ENCODE measurements at places on chromosomes 3 and 15. TPM values are rescaled to one million over a fixed set of nuclear protein-coding genes. Genes with fewer than 3 reads are reported as not detected.

The PLA2G4D gene
- total RNA-seq = 26.5 TPM

The IL17RD gene
- 17.2 TPM for total RNA-seq

The TGM5 gene
- 8.3 TPM for total RNA-seq

GRCh38 chr3:157257101-157257500 lies 97.2 kb upstream of the CCNL1 start:
- DNase-seq = no peak

DNA sequence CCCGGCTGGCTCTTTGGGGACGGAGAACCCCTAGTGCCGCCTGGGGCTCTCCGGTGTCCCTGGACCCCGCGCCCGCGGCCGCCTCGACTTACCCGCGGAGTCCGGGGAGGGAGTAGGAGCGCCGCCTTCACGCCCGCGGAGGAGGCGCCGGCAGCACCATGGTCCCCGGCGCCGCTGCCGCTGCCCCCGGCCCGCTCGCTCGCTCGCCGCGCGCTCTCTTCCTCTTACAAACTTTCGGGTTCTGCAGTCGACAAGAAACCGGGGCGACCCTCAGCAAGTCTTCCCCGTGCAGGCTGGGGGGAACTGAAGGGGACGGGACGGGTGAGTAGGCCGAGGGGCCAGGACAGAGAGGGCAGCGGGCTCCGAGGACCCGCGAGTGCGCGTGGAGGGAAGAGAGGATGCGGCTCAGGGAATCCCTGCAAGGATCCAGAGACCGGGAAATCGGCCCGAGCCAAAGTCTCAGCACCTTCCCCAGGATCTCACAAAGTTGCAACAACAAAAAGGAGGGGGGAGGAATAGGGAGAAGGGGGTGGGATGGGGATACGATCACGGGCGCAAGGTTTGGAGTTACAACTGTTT lies 2.0 kb downstream of the FOXP1 start:
- DNase-seq = no peak

GRCh38 chr3:138296639-138297038 lies 33.0 kb downstream of the NME9 start:
- no peak for DNase-seq

DNA sequence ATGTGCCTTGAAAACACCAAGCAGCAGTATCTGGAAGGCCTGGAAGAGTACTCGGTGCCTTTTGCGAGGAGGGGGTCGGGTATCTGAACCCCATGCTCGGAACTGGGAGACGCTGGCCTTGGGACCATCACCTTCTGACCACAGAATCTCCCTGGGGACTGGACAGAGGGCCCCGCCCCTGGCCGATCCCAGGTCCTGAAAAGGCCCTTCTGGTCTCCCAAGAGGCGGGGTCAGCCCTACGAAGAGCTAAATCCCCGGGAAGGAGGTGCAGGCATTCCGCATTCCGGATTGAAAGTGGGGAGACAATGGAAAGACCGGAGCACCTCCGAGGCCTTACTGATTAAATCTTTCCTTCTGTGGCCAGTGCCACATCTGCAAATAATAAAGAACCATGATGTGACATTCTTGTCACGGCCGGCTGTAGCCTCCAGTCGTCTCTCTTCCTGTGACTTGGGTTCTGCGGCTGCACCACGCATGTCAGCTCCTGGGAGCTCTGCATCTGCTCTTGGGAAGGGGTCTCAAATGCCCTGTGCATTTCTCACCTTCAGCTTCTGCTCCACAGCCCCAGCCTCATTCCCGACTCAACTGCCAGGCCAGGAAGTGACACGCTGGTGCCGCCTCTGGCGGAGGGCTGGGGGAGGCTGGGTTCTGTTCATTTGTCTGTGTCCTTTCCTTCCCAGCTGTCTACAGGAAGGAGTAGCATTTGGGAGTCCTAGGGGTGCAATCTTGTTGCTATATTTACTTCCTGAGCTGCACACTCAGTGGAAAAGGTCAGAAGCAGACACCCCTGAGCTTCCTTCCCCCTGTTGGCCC lies 173.5 kb downstream of the KLF13 start:
- peak; percentile 76 for DNase-seq

DNA sequence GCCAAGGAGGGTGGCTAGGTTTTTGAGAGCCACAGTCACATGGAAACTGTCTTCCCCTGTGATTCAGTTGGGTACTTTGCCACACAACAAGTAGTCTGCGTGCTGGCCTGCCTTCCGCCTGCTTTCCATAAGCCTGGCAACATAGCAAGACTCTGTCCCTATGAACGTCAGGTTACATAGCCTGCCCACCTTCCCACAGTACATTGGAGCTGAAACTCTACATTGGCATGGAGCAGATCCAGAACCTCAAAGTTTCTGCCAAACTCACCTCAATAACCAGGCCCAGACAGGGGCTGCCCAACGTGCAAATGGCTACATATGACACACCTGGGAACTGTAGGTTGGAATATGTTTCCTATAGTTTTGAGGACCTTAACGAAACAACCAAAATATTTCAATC lies 140.6 kb upstream of the PRICKLE2 start:
- DNase-seq = no peak

DNA sequence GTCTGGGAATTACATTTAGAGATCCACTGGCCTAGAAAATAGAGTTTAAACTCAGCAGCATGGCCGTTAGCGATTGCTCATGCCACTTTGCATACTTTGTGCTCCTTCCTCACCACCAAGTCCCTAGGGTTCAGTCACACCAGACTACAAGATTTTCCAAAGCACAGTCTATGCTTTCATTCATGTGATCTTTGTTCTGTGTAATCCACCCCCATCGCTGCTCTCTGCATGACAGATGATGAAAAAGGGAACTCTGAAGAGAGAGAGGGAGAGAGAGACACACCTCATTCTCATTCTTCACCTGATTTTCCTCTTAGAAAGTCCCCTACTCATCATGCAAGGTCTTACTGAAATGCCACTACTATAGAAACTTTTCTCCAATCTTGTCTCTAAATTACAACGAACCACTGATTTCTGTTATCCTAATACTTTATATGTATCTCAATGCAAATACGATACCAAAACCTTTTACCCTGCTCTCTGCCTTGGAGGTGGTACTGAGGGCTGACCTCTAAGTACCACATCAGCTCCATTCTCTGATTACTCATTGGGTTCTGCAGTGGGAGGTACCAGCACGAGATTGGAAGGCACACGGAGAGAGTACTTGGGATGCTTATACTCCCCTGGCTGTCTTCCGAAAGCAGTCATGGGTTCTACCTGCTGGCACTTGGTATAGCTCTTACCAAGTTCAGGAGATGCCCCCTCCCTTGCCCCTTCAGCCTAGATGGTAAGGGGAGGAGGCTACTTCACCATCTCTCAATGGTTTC lies 1.1 kb upstream of the PARP15 start:
- no peak for DNase-seq

- no peak for DNase-seq
Measured at GRCh38 chr15:69434238-69434637, 18.4 kb upstream of the RPLP1 start.

GRCh38 chr15:91203619-91204203 lies 103.7 kb downstream of the SV2B start:
- DNase-seq = no peak

All from vagina (tissue), 2 donors.